ENCODE measurements at places on chromosomes 11 and 22. TPM values are rescaled to one million over a fixed set of nuclear protein-coding genes. Genes with fewer than 3 reads are reported as not detected.

BIK gene
- 2.7 TPM for total RNA-seq

TMEM191B gene
- not detected for total RNA-seq

DNA sequence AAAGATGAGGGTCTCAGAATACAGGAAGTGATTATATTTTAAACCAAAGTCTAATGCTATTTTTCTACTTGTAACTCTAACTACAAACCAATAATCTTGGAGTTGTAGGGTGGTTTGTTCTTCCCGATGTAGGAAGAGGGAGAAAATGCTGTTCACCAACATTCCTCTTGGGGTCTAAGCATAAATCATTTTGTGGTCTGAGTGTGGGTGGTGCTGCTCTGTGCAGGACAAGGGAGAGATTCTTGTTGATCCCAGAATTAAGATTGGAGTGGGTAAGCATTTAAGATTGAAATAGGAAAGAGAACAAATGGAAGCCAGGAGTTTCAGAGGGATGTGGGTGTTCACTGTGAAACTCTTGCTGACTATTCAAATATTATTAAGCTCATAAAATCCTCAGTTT, 38.6 kb upstream of the MMP13 start:
- no peak for DNase-seq
- no peaks in the 10 kb centered on the region for H3K27me3 ChIP-seq
- no peaks in the 10 kb centered on the region for H3K36me3 ChIP-seq
- H3K27ac ChIP-seq, result no peak overlapping the region
- H3K4me1 ChIP-seq, result no peaks in the 10 kb centered on the region
- no peak overlapping the region for H3K4me3 ChIP-seq

SLC22A25 gene
- not detected for total RNA-seq

DNA sequence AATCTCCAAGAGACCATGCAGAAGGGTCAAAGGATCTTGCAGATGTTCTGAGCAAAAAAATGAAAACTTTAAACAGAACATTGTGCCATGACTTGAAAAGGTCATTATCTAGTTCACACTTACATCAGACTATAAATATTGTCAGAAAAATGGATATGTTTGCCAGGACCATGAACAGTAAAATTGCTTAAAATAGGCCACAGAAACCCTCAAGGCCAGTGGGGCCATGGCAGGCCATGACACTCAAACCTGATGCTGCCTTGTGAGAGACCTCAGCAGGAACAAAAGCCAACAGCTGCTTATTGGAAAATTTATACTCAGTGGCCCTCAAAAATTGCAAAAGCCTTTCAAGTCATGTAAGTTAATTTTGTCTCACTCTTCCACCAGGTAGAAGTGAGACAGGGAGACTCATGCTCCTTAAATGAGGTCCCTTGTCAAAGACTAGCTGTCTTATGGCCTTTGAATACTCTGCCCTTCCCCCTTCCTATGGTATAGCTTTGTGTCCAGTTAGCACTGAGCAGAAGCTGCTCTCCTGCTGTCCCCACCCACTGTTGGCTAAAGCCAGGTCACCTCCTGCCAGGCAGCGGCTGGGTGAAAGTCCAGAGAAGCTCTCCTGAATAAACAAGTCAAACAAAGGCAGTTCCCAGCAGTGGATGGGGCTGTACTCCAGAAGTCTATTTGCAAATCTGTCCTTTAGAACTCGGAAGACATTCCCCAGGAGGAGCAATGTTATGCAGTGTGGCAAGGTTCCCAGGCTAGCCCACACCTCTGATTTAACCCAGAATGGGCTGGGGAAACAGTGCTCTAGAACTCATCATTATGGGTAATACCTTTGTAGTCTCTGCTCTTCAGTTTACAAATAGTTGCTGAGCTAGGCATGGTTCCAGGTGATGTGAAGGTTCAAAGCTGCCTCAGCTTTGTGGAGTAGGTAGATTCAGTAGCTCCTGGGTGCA, 21.4 kb downstream of the ADM start:
- H3K36me3 ChIP-seq, result no peaks in the 10 kb centered on the region
- H3K27me3 ChIP-seq, result no peaks in the 10 kb centered on the region
- DNase-seq, result no peak
- H3K27ac ChIP-seq, result peak overlapping the region; percentile 50

GRCh38 chr22:21602579-21602978, 27.2 kb downstream of the YDJC start:
- peaks cover 3% of the 10 kb centered on the region for H3K4me1 ChIP-seq
- H3K36me3 ChIP-seq, result no peaks in the 10 kb centered on the region
- H3K27ac ChIP-seq, result no peak overlapping the region
- no peaks in the 10 kb centered on the region for H3K27me3 ChIP-seq
- no peak overlapping the region for H3K4me3 ChIP-seq
- no peak for DNase-seq

SCGB1C1 gene
- not detected for total RNA-seq

TMPRSS4 gene
- total RNA-seq, result 14.3 TPM

CFAP300 gene
- total RNA-seq, result 1.2 TPM

DNA sequence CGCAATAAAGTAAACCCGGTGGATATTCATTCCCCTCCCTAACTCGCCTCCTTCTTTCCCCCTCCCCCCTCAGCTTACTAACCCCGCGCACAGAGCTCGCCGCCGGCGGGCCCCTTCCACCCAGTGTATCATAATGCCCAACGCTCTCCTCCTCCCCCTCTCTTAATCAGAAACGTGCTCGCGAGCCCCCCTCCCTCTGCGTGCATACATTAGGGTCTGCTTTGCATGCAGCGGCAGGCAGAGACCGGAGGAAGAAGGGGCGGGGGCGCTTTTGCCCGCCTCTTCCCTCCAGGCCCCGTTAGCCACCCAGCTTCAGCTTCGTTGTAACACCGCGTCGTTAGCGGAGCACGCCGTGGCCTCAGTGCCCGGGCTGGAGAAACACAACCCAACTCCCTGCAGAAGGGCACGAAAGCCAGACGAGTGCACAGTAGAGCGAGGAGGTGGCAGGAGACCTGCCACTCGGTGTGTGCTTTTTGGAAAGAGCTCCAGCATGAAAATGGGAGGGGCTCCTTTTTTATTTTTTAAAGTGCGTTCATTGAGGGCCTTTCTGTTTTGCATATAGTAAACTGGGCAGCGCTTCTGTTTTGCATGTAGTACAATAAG, 901 bp upstream of the KMT2A start:
- H3K4me3 ChIP-seq, result peak overlapping the region; percentile 99
- peaks cover 31% of the 10 kb centered on the region for H3K4me1 ChIP-seq
- peak; percentile 63 for DNase-seq
- H3K36me3 ChIP-seq, result no peaks in the 10 kb centered on the region

GVQW3 gene
- total RNA-seq, result 1.9 TPM

VSIG10L2 gene
- not detected for total RNA-seq

OR51B4 gene
- total RNA-seq, result not detected

DNA sequence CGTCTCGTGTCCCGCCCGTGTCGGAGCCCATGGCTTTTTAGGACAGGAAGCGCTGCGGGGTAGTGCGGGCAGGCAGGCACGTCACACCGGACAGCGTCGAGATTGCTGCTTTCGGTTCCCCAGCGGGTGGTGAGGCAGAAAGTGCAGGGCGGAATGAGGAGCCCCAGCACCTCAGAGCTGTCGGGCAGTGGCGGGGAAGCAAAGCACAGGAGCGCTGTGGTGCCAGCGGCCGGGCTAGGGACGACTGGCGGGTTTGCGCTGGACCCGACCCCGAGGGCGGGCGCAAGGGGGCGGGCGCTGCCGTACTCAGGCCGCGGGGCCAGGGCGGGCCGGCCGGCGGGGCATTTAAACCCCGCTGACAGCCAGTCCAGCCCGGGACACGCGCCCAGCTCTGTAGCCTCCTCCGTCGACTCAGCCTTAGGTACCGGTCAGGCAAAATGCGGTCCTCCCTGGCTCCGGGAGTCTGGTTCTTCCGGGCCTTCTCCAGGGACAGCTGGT, at the start of gene SLC37A2:
SLC37A2 (plus strand) TSS at position 375 of the 498 bp plus-strand sequence; CDS start at position 438, 63 bp downstream.
- peak within 1 kb of the TSS; percentile 73 for H3K4me3 ChIP-seq
- H3K4me1 ChIP-seq, result peaks cover 11% of the 10 kb centered on the region
- H3K36me3 ChIP-seq, result no peaks in the 10 kb centered on the region

- no peak overlapping the region for H3K27ac ChIP-seq
- H3K36me3 ChIP-seq, result no peaks in the 10 kb centered on the region
- DNase-seq, result peak; percentile 74
- peaks cover 13% of the 10 kb centered on the region for H3K4me1 ChIP-seq
Observed at GRCh38 chr22:17412232-17412631, 43.0 kb downstream of the CECR2 start.

DNA sequence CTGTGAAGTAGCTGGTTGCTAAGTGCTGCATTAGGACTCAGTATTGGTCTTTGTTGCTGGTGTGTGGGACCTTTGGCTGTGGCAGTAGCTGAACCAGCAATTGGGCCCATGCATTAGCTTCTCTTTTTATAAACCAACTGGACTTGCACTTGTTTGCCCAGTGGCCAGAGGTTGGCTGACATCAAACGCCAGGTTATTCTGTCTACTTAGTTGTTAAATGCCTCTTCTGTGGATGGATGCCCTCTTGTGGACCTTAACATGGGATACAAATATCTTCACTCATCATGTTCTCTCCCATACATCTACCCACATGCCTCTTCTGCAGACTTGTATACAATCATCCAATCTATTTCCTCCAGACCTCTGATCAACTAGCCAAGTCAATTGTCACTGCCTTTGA, 26.4 kb upstream of the ARHGAP20 start:
- no peak for DNase-seq
- no peaks in the 10 kb centered on the region for H3K27me3 ChIP-seq
- H3K4me3 ChIP-seq, result no peak overlapping the region
- no peak overlapping the region for H3K27ac ChIP-seq
- H3K36me3 ChIP-seq, result no peaks in the 10 kb centered on the region

GLB1L2 gene
- 4.8 TPM for total RNA-seq

GRCh38 chr11:126945319-126945718, 55.3 kb downstream of the KIRREL3 start:
- H3K27ac ChIP-seq, result no peak overlapping the region
- no peaks in the 10 kb centered on the region for H3K36me3 ChIP-seq
- H3K4me1 ChIP-seq, result no peaks in the 10 kb centered on the region
- no peak for DNase-seq
- H3K4me3 ChIP-seq, result no peak overlapping the region

DNA sequence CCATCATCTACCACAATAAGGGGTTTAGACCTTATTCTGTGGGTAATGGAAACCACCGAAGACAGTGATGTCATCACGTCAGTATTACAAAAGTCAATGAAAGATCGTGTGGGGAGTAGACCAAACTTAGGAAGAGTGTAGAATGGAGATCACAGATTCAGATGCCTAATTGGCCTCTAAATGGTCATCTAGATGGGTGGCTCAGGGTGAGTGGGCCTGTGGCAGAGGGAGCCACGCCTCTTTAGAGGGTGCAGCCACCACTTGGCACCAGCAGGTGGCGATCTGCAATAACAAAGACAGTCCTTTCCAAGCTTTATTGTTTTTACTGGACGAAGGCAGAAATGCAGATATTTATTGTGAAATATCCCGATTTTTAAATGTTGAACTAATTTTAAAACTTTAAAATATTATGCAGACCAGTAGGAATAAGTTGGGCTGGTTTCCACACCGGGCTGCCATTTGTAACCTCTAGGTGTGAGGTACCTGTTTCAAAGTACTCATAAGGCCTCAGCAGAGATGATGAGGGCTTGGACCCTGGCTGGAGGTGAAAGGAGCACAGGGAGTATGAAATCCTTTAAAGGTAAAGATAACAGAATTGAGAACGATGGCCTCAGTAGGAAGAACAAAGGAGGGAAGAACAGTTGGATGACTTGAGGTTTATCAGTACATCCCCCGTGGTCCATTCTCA, 222.0 kb downstream of the DBX1 start:
- H3K4me1 ChIP-seq, result no peaks in the 10 kb centered on the region
- no peak overlapping the region for H3K27ac ChIP-seq
- DNase-seq, result peak; percentile 41
- peaks cover 32% of the 10 kb centered on the region for H3K36me3 ChIP-seq
- no peak overlapping the region for H3K4me3 ChIP-seq

RAB36 gene
- total RNA-seq, result 2.6 TPM

DNA sequence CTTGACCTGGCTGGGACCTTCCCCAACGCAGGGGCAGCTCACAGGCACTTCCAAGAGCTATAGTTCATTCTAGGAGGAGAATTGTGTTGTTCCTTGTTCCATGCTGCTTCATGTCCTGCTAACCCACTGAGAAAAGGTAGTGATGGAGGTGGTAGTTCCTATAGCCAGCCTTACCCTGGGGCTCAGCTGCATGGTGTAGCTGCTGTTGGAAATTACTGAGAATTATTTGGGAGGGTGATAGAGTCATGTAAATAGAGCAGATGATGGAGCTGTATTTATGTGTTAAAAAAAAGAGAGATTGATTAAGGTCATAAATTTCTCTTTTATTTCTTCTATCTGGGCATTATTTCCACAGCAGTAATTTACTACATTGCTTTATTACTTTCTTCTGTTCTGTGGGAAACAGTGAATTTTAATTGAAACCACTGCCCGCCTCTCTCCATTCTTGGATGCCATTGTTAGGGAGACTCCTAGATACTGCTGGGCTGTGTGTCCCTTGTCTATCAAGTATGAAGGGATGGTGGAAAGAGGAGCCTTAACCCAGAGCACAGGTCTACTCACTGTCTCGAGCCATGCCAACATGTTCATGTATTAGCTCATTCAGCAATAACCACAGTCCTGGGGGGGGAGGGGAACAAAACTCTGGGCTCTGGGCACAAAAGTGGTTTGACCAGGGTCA, 309.2 kb downstream of the FAT3 start:
- H3K27ac ChIP-seq, result no peak overlapping the region
- H3K4me1 ChIP-seq, result no peaks in the 10 kb centered on the region
- H3K4me3 ChIP-seq, result no peak overlapping the region
- DNase-seq, result no peak
- no peaks in the 10 kb centered on the region for H3K27me3 ChIP-seq
- H3K36me3 ChIP-seq, result no peaks in the 10 kb centered on the region

TMEM151A gene
- not detected for total RNA-seq

GRCh38 chr11:17578958-17579357, 31.9 kb downstream of the OTOG start:
- H3K27ac ChIP-seq, result no peak overlapping the region
- H3K27me3 ChIP-seq, result no peaks in the 10 kb centered on the region
- H3K4me1 ChIP-seq, result no peaks in the 10 kb centered on the region
- no peak for DNase-seq

PAX6 gene
- not detected for total RNA-seq

CDC42EP1 gene
- 38.8 TPM for total RNA-seq

TNKS1BP1 gene
- 145 TPM for total RNA-seq

DNA sequence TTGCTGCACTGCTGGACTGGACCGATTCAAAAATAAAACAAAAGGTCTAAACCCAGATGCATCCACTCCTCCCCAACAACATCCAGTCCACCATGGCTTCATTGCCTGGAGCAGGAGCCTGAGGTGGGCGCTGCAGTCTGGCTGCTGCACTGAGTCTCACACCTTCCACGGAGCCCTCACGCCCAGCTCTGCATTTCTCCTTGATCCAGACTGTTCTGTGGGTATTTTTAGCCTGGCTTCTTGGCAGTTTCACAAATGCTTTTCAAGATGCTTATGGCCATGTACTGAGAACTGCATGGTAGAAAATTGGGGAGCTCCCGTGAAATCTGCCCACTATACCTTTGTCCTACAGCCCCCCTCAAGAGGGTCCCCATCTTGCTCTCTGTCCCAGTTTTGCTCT, 53.3 kb upstream of the JAM3 start:
- no peaks in the 10 kb centered on the region for H3K36me3 ChIP-seq
- H3K27ac ChIP-seq, result no peak overlapping the region

GPR83 gene
- total RNA-seq, result 0.20 TPM

- no peak overlapping the region for H3K4me3 ChIP-seq
- H3K36me3 ChIP-seq, result no peaks in the 10 kb centered on the region
- H3K27ac ChIP-seq, result no peak overlapping the region
- no peaks in the 10 kb centered on the region for H3K4me1 ChIP-seq
- no peak for DNase-seq
- no peaks in the 10 kb centered on the region for H3K27me3 ChIP-seq
Observed at GRCh38 chr11:47056261-47056915, 119.8 kb downstream of the CSTPP1 start.

GRCh38 chr11:12860827-12861226, 148.3 kb upstream of the RASSF10 start:
- no peaks in the 10 kb centered on the region for H3K27me3 ChIP-seq
- no peak overlapping the region for H3K27ac ChIP-seq
- H3K4me1 ChIP-seq, result no peaks in the 10 kb centered on the region
- H3K4me3 ChIP-seq, result no peak overlapping the region
- DNase-seq, result no peak
